ENCODE measurements at places on chromosomes 3 and 15.

DNA sequence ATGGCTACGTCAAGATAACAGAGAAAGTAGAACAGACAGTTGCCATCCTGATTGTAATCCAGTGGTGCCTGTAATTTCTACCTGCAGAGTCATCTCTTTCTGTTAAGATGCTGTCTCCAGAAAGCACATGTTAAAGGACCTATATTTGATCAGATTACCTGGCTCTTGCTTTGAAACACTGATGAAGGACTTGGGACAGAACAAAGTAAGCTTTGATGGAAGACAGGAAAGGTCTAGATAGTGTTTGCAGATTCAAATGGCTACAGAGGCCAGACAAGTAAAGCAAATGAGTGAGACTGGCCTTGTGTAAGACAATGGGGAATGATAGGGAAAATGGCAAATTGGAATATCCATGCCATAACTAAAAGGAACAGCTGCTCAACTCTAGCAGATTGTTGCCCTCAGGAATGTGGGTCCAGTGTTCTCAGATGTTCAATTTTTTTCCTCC is 1.8 kb upstream of the GSK3B start:
- DNase-seq: no peak

GRCh38 chr15:85049805-85050204 is 68.1 kb downstream of the PDE8A start:
- no peak for DNase-seq

- no peak for DNase-seq
Measured at GRCh38 chr3:174101244-174101643, 703.7 kb downstream of the NLGN1 start.

DNA sequence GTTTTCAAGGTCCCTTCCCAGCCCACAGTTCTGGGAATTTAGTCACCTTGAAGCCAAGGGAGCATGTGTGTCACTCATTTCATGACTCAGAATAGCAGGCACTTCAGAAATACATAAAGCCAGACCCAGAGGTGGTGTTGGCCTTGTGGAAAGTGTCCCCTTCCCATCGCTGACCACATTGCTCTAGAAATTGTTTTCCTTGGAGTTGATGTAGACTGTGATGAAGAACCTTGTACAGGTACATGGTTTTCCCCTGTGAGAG is 158.8 kb downstream of the SLCO3A1 start:
- no peak for DNase-seq

- no peak for DNase-seq
Measured at GRCh38 chr15:93135459-93135858, 46.4 kb upstream of the RGMA start.

DNA sequence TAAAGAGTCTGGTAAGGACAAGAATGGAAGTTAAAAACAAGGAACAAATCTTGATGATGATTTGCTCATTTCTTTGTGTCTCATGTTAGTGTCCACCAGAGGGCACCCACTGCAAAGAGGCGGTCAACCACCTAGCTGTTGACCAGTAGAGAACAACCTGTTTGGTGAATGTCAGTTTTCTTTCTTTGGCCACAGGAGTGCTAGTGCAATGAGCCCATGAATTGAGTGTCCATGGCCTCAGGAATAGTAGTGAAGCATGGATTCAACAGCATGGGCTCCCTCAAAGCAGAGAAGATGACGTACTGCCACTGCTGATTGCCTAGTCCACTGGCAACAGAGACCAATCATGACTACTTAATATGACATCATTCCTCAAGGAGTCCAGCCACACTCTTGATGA is 10.7 kb upstream of the CNTN6 start:
- DNase-seq: no peak

GRCh38 chr3:141089339-141090152 is 38.4 kb downstream of the SPSB4 start:
- DNase-seq: no peak

- DNase-seq: no peak
Measured at GRCh38 chr3:131922356-131922755, 112.5 kb downstream of the CPNE4 start.

DNA sequence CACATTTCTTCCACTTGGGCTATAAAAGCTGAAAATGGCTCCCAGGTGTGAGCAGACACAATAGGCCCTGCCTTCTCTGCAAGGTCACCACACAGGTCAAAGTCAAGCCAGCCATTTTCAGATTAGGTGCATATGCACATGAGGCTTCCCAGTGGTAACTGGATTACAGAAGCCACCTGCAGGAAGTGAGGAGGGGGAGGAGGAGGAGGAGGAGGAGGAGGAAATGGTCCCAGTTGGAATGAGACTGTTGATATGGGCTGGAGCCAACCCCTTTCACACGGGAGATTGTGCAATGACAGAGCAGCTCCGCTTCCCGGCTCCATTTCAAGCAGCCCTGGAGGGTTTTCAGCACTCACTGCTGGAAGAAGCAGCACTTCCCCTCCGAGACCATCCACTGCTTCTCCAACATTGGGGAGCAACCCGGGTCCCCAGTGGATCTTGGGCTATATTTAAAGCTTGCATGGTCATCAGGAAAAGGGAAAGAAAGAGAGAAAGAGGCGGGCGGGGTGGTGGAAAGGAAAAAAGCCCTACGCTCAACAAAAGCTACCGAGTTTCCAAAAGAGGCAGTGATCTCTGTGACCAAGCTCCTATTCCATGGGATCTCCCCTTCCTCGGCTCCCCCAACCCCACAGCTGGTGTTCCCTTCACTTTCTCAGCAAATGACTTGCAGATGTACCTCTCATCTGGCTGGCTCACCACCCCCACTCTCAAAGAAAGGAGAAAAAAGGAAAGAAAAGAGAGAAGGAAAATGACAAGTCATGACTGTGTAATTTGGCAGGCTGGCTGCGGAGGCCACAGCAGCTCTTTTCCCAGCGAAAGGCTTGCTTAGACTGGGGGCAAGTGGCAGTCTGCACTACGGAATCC is 58.3 kb downstream of the LRIG1 start:
- DNase-seq: no peak

DNA sequence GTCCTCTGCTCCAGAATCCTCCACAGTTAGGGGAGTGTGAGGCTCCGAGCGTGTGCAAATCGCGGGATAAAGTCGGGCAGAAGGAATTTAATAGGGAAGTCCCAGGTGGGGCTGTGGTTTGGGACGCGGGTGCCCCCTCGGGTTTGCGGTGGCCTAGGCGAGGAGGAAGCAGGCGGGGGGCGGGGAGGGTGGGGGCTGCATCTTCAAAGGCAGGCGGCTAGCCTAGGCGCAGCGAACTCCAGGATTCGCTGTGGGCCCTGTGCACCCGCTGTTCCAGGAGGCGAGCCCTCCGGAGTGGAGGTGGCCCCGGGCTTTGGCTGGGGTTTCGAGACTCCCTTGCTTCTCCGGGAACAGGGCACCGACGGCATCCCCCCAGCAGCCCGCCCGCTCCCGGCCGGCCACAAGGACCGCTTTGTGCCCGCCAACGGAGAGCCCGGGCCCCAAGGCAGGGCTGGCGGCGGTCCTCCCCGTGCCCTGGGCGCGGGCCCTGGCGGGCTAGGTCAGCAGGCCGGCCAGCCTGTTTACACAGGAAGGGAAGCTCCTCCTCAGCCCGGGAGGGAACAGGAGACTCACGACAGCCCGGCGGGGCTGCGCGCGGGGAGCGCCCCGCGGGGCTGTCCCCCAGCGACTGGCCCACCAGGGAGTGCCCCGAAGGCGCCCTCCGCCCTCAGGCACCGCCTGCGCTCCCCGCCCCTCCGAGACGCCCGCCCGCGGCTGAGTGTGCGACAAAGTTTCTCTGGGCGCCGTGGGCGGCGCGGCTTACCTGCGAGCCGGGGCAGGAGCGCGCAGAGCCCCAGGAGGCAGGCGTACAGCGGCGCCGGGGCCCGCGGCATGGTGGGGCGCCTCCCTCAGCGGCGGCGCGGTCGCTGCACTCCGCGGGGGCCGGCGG is 753 bp downstream of the ITGB5 start:
- no peak for DNase-seq

GRCh38 chr15:101410612-101411011 is 78.9 kb downstream of the PCSK6 start:
- no peak for DNase-seq

- no peak for DNase-seq
Measured at GRCh38 chr3:67458408-67458807, 196.0 kb downstream of the SUCLG2 start.

- DNase-seq: no peak
Measured at GRCh38 chr3:138455801-138456716, 21.6 kb downstream of the ESYT3 start.

GRCh38 chr15:31024979-31025378 is 33.6 kb upstream of the MTMR10 start:
- no peak for DNase-seq

DNA sequence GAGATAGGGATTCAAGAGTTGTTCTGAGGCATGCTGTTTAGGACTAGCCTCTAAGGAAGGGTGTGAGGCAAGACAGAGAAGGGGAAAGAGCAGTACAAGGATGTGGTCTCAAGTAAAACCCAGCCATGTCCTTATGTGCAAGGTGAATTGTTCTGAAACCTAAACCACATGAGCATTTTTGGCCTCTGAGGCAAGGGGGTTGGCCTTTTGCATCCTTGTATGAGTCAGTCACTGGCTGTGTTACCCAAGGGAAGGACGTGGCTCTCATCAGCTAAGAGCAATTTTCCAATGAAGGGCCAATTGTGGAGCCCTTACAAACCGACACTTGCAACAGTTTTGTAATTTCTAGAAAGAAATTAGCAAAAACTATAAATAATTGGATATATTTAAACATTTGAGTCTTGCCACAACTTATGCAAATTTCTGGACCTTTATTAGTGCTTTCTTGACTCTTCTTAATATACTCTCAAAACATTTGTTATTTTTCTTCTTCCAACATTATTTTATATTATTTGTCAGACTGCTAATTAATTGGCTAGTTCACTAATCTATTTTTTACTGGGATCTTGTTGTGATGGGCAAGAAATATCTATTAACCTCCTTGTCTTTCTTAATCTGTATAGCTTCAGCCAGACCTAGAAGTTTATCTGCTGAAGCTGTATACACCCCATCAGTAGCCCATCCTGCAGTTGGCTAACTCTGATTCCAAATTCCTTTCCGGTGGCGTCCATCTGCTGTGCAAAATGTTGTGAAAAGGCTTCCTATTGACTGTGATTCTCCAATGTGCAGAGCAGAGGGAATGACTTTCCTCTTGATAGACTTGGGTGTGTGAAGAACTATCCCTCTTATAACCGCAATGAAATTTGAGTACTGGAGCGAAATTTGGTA is 97.7 kb upstream of the P2RY1 start:
- no peak for DNase-seq

DNA sequence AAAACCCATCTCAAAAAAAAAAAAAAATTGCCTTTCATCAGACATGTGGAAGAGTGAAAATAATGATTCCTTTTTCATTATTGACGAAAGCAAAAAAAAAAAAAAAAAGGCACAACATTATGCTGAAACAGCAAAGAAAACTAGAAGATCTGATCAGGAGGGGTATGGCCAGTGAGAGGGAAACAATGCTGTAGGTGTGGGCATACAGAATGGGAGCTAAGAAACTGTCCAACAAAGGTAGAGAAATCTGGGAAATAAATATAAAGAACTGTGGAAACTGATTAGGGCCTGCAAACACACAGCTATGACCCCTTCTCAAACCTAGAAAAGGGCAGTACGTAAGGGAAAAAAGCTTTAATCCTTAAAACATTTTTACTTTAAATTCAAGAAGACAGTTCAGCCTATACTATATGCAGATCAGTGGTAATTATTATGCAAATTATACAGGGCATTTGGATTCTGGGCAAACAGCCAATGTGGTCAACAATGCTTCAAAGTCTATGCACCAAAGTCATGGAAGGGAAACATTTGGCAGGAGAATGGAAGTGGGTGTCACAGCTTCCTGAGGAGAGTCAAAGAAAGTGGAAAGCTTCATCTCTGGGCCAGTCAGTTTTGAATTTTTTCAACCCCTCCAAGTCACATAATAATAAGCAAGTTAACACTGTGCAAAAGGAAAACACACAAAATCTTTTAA is 68.3 kb upstream of the SLC12A8 start:
- DNase-seq: no peak

- DNase-seq: no peak
Measured at GRCh38 chr3:106018102-106018501, 149.3 kb upstream of the CBLB start.

- no peak for DNase-seq
Measured at GRCh38 chr15:73119478-73119877, 67.2 kb downstream of the NEO1 start.

DNA sequence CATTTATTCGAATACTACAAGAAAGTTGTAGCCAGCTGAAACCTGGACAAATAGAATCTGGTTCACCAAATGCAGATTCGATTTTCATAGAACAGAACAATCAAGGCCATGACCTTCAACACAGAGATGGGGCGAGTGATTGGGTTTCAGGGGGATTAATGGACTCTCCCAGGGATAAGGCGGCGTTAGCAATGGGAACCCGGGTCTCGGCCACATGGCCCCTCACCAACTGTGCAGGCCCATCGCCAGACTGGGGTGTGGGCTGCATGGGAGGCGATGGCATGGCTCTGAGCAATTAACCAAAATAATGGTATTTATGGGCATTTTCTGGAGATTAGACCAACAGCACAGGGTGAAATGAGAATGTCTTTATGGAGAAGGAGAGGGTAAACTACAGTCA is 34.2 kb downstream of the VGLL4 start:
- DNase-seq: no peak

GRCh38 chr3:133941415-133941821 is 45.7 kb upstream of the RAB6B start:
- no peak for DNase-seq

DNA sequence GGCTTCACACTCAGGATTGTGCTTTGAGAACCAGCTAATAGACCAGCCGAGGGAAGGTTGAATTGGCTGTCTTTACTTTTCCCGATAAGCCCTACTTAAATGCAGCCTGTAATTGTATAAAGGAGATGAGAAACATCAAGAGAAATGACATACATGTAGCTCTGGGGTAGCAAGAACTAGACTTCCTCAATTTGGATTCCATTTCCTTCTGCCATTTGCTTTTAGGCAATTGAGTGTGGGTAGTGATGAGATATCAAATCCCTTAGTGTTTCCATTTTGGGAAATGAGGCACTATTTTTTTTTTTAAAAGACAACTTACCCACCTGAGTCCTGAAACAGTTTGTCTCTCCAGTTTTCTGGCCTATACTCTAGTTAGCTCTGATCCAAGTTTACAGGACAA is 2.2 kb downstream of the INAFM2 start:
- DNase-seq: no peak

DNA sequence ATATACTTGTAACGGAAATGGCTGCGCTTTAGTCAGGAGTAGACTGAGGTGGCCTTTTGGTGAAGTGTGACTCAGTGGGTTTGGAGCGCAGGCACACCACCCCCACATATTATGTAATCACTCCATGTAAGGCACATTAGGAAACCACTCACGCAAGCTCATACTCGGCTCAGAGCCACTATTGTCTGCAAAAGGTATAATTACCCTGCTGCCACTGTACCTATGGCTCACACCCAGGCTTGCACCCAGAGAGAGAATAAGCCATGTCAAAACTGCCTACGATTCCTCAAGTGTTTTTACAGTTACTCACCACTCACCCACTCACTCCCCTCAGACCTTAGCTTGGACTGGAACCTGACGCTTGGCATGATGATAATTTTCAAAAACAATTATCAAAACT is 611.9 kb upstream of the CCDC54 start:
- DNase-seq: no peak
